ENCODE measurements at places on chromosomes 7 and 10.
A peak's percentile ranks its signal among the peaks of the same experiment; 100 is the strongest.

GRCh38 chr7:1457059-1457948, 2.0 kb downstream of the MICALL2 start:
- DNase-seq, result no peak

GRCh38 chr10:113554214-113554613, 1.4 kb downstream of the HABP2 start:
- no peak for DNase-seq

GRCh38 chr7:118151671-118152070, 32.3 kb upstream of the LSM8 start:
- no peak for DNase-seq

GRCh38 chr10:99276848-99277486, 41.3 kb upstream of the HPSE2 start:
- no peak for DNase-seq

DNA sequence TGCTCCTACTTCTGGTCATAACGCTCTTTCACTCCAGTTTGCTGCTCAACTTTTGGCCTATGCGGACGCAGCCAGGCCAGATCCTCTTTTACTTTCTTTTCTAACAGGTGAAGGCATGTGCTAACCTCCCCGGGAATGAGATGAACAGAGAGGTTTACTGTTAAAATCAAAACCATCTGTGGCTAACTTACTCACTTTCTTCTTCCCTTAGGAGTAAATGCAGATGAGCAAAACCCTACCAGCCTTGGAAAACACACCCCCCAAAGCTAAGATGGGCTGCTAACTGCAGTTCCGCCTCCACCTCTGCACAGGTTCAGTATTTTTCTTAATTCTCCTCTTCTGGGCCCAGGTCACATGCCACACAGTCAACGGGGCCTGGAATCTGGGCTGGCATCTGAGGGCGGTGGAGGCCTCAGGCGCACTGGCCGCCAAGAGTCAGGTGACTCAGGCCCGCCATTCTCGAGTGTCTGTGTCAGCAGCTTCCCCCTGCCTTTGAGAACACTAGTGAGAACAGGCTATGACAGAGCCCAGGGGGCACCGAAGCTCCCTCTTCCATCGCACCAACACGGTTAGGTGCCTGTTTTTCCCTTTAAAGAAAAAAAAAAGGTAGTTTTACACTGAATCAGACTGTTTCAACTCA, 11.1 kb downstream of the FAM53B start:
- DNase-seq, result no peak

- DNase-seq, result no peak
Observed at GRCh38 chr10:33553748-33554571, 219.5 kb upstream of the NRP1 start.

- no peak for DNase-seq
Observed at GRCh38 chr10:6678211-6678803, 98.2 kb upstream of the PRKCQ start.

DNA sequence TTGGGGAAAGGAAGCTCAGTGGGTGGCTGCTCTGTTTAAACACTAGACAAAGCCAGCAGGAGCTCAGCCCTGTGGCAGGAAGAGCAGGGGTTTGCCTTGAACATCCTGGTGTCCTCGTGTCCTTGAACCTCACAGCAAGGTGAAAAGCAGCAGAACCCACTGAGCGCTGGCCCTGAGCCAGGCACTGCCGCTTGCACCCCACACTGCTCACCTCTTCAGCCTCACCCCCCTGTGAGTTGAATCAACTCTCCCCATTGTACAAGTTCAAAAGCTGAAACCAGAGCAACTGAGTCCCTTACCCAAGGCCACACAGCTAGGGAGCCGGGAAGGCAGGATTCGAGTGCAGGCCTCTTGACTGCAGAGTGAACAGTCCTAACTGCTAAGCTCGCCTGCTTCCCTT, 32.0 kb downstream of the SLC29A3 start:
- DNase-seq, result no peak

DNA sequence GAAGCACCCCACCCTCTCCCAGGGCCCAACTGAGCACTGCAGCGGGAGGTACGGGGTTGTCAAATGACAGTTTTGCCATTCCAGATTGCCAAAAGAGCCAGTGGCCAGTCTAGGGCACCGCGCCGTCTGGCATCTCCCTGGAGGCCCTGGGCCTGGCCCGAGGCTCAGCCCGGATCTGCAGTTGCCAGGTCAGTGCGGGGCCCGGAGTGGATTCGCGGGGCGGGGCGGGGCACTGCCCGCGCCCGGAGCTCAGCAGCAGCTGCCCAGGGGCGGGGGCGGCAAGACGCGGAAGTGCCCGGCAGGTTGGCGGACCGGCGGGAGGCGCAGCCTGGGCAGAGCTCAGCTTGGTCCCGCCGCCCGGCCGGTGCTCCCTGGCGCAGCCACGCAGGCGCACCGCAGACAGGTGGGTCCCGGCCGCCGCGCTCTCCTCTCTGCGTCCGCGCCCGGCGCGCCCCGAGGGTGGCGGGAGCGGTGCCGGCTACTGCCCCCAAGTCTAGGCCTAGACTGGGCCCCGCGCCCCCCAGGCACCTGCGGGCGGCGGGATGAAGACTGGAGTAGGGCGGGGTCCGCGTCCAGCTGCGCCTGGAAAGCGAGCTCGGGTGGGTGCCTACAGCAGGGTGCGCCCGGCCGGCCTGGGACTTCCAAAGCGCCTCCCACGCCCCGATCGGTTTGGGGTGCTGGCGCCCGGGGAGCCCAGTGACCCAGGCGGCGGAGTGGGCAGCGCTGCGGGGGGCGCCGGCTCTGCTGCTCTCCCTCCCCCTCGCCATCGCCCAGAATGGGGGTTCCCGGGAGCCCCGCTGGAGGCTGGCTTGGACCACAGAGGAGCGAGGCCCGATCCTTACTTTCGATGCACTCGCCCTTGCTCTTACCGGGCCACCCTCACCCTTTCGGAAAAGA, at the start of gene IRF5:
TSS of gene IRF5 (plus strand) at position 281 of the 897 bp plus-strand sequence. CDS start 4,155 bp downstream, outside the sequence.
- no peak for DNase-seq

- no peak for DNase-seq
Observed at GRCh38 chr10:113399065-113399464, 153.8 kb upstream of the HABP2 start.

GRCh38 chr10:88070080-88070880, 206.9 kb downstream of the PTEN start:
- no peak for DNase-seq

- no peak for DNase-seq
Observed at GRCh38 chr7:108007261-108007660, 4.3 kb upstream of the LAMB1 start.

DNA sequence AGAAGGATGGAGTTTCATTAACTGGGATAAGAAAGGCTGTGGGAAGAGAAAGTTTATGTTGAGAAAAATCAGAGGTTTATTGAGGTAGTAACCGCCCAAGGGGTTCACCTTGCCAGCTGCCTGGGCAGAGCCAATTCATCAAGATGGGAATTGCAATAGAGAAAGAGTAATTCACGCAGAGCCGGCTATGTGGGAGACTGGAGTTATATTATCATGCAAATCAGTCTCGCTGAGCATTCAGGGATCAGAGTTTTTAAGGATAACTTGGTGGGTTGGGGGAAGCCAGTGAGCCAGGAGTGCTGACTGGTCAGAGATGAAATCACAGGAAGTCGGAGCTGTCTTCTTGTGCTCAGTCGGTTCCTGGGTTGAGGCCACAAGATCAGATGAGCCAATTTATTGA, 70.6 kb downstream of the MALRD1 start:
- DNase-seq, result no peak

DNA sequence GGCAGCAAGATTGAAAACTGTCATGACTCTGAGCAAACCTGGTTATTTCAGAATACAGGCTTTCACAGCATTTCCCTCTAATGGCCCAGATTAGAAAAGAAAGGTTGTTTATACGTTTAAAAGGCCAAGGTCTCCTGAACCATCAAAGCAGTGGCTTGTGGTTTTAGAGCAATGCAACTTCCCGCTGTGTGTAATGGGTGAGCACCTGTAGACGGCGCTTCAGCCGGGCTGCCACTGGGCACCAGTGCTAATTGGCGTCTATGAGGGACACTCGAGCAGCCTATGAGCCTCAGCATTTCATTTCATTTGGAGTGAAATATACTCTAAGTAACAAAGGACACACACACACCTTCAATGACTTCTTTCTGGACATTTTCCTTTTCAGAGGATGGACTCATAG, 671.0 kb upstream of the FZD8 start:
- no peak for DNase-seq

DNA sequence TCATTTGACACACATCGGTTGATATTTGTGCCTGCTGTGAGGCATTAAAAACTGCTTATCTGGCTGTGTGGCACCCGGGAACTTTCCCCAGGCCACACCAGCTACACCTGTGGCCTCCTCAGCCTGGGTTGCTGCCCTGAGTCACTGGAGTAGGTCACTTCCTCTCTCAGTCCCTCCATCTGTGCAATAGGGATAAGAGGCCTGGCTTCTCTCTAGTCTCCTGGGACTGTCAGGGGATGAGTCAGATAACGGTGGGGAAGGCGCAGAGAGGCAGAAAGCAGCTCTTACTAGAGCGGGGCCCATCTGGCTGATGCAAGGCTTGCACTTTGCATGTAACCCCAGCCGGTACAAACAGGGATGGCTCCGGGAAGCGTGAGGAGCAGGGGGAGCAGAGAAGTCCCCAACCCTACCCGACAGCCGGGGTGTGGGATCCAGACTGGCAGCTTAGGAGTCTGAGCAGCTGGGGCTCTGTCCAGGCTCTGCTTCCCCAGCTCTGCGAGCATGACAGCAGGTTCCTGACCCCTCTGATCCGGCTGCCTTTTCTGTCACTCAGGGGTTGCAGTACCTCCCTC, 34.0 kb downstream of the DNAJB12 start:
- DNase-seq, result no peak

GRCh38 chr10:119256030-119256429, 48.7 kb downstream of the GRK5 start:
- peak; percentile 22 for DNase-seq

GRCh38 chr7:131890176-131890575, 333.7 kb upstream of the PODXL start:
- no peak for DNase-seq

- DNase-seq, result no peak
Observed at GRCh38 chr10:59692113-59692512, 17.5 kb downstream of the SLC16A9 start.

GRCh38 chr10:103545771-103546281, 52.3 kb downstream of the NEURL1 start:
- no peak for DNase-seq

GRCh38 chr10:18437486-18437885, 213.9 kb downstream of the NSUN6 start:
- no peak for DNase-seq

GRCh38 chr7:828793-829561, 3.3 kb upstream of the SUN1 start:
- no peak for DNase-seq

GRCh38 chr10:114520453-114520852, 116.2 kb upstream of the AFAP1L2 start:
- DNase-seq, result no peak
